Breast epithelium (tissue), 4 donors: ENCODE measurements at places on chromosomes 16 and 17.

DNA sequence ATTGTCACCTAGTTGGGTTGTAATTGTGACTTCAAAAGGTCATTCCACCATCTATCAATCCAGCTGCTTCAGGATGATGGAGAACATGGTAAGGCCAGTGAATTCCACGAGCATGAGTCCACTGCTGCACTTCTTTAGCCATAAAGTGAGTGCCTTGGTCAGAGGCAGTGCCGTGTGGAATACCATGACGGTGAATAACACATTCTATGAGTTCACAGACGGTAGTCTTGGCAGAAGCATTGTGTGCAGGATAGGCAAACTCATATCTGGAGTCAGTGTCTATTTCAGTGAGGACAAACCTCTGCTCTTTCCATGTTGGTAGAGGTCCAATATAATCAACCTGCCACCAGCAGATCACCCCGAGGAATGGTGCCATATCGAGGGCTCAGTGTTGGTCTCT, 650.9 kb downstream of the KCNJ2 start:
- H3K36me3 ChIP-seq = no peaks in the 10 kb centered on the region
- H3K27me3 ChIP-seq = no peaks in the 10 kb centered on the region
- DNase-seq = no peak
- no peak overlapping the region for H3K4me3 ChIP-seq
- H3K4me1 ChIP-seq = no peaks in the 10 kb centered on the region
- no peak overlapping the region for H3K27ac ChIP-seq

- DNase-seq = no peak
- no peaks in the 10 kb centered on the region for H3K27me3 ChIP-seq
- no peak overlapping the region for H3K4me3 ChIP-seq
- no peaks in the 10 kb centered on the region for H3K4me1 ChIP-seq
These were observed 13.7 kb downstream of the AMFR start for GRCh38 chr16:56411624-56412023.

DNA sequence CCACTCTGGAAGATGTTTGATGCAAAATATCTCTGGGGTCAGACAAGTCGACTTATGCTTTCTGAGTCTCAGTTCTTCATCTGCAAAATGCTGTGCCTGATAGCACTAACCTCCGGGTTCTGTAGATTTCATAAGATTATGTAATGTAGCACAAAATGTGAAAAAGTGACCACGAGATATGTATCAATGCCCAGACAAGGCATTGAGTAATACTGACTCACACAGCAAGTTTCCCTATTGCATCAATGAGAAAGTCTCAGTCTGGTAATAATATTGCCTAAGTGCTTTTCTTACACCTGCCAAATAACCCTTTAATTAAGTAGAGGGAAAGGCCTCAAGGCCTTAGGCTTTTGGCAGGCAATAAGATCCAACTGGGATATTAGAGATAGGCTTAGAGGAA, 41.4 kb upstream of the MMP2 start:
- no peak overlapping the region for H3K27ac ChIP-seq
- peaks cover 3% of the 10 kb centered on the region for H3K4me1 ChIP-seq
- no peaks in the 10 kb centered on the region for H3K27me3 ChIP-seq

GRCh38 chr16:84717484-84717883, 17.7 kb downstream of the USP10 start:
- H3K36me3 ChIP-seq = no peaks in the 10 kb centered on the region
- H3K27ac ChIP-seq = no peak overlapping the region
- H3K4me1 ChIP-seq = no peaks in the 10 kb centered on the region
- DNase-seq = no peak
- no peak overlapping the region for H3K4me3 ChIP-seq

GRCh38 chr17:38982858-38983746, 15.9 kb upstream of the FBXO47 start:
- no peak overlapping the region for H3K27ac ChIP-seq
- H3K4me1 ChIP-seq = no peaks in the 10 kb centered on the region
- no peak for DNase-seq
